NCI-H187 (cell line): ENCODE measurements at places on chromosomes 4 and X.

DNA sequence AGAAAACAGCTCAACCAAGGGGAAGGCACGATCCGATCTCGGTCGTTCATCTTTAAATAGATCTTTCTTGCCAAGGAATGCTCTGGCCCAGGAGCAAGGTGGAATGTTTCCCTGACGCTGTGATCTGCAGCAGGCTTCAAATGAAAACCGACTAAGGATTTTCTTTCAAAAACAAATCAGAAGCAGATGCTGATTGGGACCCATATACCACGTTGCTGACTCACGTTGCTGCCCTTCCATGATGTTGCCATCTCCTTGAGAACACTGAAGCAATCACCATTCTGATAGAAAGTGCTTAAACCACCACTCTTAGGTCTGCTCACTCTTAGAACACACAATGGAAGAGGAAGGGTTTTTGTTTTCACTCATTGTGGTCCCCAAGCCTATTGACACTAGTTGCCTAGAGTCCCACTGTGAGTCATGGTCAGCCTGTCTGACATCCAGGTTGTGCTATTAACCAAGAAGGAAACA lies 26.1 kb downstream of the LAMTOR3 start:
- no peak for DNase-seq

- no peak for DNase-seq
Observed at GRCh38 chr4:8238515-8239053, 31.0 kb upstream of the HTRA3 start.

- DNase-seq = no peak
Observed at GRCh38 chrX:41449615-41450014, 2.5 kb downstream of the NYX start.

DNA sequence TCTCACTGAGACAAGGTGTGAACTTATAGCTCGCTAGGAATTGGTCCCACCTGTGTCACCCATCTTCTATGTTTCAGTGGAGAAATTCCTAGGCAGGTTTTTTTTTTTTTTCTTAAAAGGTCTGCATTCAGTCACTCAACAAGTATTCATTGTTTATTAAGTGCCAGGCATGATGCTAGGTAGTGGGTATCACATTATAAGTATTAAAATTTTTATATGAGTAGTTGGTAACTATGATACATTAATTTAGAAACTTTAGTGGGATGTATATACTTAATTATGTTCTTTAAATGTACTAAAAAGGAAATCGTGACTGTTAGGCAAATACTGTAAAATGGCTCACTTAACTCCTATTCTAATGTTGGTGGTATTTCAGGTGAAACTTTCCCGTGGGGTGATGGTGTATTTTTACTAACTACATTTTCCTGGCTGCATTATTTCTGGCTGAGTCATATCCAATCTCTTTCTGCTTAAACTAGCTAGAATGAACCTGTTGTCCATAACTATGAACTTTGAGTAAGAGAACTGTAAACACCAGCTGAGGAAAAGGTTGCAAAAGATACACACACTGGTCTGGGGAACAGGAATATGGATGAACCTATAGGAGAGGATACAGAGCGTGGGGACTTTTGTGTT lies 49.3 kb upstream of the MED14 start:
- no peak for DNase-seq

- no peak for DNase-seq
Observed at GRCh38 chrX:39019056-39019455, 217.8 kb downstream of the MID1IP1 start.

GRCh38 chr4:99665983-99666382 lies 8.4 kb upstream of the C4orf54 start:
- no peak for DNase-seq

- DNase-seq = no peak
Observed at GRCh38 chrX:14871767-14872166, 1.1 kb downstream of the FANCB start.
